DMS153 (cell line): ENCODE measurements at places on chromosomes 12 and 14.

DNA sequence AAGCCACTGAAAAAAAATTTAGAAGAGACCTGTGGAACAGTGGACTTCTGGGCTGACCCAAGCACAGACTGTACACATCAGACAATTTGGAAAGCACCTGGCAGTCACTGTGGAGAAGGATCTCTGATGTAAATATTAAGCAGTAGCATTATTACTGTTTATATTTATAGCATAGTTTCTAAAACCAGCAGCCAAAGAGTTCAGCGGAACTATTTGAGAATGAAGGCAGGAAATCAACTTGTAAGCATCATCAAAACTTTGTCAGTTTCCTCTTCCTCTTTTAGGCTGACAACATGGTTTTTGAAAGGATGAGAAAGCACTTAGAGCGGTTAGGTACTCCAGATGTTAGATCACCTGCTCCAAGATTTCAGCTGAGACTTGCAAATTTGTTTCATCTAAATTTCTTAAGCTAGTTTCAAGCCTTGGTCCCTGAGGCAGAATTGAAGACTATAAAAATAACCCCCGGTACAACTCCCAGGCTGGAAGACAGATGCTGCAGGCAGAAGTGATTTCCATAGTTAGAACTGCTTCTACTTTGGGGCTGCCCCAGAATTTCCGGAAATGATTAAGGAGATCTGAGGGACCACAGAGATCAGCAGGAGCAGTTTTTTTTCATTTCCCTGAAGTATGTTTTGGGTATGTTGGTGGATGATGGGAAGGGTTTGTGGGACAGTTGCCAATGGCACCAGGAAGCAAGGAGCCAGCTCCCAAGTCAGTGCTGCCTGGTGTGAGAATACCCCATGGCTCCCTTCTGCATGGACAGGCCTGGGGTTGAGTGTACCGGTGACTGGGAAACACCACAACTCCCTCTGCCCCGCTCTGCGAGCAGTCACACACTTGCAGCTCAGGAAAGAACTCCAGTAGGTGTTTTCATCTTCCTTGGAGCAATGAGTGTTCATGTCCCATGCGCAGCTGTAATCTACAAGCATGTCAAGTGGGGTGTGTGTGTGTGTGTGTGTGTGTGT is 354.5 kb downstream of the NUAK1 start:
- no peak for DNase-seq

DNA sequence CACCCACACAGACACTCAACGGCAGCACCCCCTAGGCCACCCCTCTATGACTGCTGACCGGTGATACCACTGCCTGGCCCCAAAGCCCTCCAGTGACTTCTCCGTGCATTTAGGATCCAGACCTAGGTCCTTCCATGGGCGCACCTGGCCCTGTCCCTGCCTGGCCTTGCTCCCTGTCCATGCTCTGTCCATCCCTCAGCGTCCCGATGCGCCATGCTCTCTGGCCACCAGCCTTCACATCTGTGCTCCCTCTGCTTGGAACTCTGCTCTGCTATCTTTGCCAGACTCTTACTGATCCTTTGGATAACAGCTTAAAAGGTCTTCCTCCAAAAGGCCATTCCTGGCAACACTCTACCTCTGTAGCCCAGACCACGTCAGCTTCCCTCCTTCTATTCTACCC is 25.4 kb upstream of the HDAC7 start:
- no peak for DNase-seq

- DNase-seq, result no peak
Measured at GRCh38 chr12:106506691-106507090, 76.1 kb upstream of the RFX4 start.

DNA sequence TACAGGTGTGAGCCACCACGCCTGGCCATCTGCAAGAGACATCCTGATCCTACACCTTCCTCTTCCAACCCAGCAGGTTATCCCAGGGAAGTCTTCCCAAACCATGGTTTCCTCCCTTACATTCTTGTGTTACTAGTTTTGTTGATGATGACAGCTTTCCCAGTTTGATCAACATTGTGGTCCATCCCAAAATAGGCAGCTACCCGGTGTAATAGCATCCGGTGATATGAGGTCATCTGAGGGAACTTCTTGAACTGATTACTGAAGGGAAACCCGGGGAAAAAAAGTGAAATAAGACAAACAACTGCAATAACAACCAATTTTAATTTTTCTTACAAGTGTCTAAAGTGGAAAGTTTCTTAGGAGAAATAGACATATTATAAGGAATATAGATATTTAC is 45.3 kb upstream of the STAC3 start:
- no peak for DNase-seq

GRCh38 chr12:53645165-53645564 is 19.0 kb upstream of the ATF7 start:
- no peak for DNase-seq

DNA sequence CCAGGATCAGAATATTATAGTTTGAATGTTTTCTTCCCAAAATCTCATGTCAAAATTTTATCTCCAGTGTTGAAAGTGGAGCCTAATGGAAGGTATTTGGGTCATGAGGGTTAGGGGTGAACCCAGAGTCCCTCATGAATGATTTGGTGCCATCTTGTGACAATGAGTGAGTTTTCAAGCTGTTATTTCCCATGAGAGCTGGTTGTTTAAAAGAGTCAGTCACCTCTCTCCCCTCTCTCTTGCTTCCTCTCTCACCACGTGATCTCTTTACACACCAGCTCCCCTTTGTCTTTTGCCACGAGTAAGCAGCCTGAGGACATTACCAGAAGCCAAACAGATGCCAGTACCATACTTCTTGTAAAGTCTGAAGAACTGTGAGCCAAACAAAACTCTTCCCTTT is 561.6 kb downstream of the RERGL start:
- no peak for DNase-seq

GRCh38 chr12:66708704-66709456 is 30.0 kb upstream of the GRIP1 start:
- DNase-seq, result no peak

- DNase-seq, result peak; percentile 10
Measured at GRCh38 chr12:55446326-55446725, 2.5 kb downstream of the OR6C2 start.

DNA sequence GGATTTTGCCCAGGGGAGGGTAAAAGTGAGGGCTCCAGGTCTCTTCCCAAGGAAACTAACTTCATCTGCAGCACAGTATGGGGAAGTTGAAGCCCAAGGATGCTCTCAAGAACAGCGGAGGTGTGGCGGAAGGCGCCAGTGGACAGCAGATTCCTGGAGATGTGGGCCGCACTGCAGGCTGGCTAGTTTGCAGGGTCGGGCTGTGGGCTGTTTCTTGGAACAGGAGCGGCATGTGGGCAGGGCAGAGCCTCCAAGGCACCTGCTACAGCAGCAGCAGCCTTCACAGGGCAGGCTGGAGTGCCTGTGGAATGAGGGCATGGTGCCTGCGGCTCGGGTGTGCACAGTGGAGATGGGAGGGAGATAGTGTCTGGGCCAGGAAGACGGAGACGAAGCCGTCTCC is 100.0 kb upstream of the SFSWAP start:
- DNase-seq, result no peak

DNA sequence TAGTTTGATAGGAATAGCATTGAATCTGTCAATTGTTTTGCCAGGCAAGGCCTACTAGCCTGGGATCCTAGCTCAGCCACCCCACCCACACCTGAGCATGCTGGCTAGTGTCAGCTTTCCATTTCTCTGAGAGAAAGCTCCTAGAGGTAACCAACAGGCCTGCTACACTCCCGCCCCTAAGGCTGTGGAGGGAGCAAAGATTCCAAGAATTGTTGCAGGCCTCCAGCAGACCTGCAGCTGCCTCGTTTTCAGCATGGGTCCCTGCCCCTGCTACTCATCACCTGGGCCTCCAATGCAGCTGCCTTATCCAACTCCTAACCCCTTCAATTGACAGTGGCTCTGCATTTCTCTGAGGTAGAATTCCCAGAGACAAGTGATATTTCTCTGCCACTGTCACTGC is 852.4 kb upstream of the MDGA2 start:
- DNase-seq, result no peak

DNA sequence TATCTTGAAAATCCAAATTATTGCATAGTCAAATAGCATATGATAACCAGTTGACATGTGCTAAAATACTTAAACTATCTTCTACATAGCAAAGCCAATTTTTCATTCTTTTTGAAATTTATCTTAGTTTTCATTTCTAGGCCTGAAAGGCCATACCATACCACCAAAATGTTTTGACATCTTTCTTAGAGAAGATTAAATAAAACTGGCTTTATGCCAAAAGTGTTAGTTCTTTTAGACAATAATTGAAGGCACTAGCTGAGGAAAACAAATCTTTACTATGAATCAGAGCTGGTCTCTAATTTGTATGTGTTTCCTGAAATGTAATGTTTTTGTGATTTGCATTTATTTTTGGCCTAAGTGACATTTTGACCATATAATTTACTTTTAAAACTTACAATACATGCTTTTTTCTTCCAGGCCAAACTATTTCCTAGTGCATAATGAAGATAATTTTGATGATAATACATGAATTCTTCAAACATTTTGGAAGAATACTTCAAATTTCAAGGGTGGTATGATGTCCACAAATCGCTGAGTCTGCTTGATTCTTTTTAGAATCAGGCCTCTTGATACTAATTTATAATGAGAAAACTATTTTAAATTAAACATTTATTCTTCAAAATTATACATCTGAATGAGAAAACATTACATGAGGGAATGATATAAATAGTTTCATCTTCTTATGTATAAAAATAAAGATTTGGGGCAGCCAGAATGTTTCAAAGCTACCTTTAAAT is 6.5 kb upstream of the KCNMB4 start:
- no peak for DNase-seq

GRCh38 chr12:124358572-124358971 is 63.7 kb downstream of the RFLNA start:
- no peak for DNase-seq

GRCh38 chr12:108338915-108339657 is at the start of gene CMKLR1:
TSS of gene CMKLR1 (minus strand) at chr12:108339311. CDS start at chr12:108293591, 45,720 bp downstream.
- no peak for DNase-seq

DNA sequence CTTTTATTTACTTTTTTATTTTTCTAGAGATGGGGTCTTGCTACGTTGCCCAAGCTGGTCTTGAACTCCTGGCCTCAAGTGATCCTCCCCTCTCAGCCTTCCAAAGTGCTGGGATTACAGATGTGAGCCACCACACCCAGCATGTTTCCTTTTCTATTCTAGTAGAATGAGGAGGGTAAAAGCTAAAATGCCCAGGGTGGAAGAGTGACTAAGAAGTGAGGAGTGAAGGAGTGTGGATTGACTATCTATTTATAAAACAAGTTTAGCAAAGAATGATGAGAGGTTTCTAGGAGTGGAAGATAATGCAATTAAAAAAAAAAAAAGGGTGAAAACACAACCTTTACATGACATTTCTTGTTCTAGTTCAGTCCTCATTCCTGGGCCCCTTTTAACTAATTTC is 29.8 kb upstream of the PKP2 start:
- no peak for DNase-seq

GRCh38 chr12:95718006-95718431 is 72.5 kb downstream of the NTN4 start:
- no peak for DNase-seq

DNA sequence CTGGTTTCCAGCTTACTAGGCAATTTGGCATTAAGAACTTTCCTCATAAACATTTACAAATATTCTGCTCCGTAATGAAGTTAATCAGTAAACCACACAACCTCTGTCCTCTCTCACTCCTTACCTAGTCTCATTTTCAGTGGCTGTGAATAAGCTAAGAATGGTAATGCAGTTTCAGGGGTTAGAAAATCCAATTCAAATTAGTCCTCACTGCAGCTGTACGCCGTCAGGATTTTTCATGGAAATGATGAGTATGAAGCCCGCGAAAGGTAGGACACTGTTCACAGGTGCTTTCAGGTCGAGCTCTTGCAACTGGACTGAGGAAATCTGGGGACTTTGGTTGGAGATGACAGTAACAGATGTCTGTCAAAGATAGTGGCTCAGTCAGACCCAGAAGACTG is 29.6 kb downstream of the NR1H4 start:
- DNase-seq, result no peak

GRCh38 chr14:50786751-50787464 is 44.1 kb downstream of the NIN start:
- no peak for DNase-seq

DNA sequence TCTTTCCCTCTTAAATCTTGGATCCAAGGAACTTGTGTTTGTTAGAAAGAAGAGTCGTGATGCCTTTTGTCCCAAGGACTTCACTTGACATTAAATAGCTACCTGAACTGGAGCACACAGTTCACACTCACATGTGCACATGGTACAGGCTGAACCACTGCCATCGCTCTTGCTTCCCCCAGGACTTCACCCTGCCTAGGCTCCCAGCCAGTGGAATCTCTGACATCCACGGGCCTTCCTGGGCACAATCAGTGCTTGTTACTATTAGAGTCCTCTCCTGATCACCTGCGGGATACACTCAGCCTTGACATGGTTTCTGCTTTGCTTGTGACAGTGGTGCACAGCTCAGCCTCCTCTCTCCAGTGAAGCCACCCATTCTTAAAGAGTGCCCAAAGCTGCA is 49.1 kb upstream of the KCNA5 start:
- DNase-seq, result no peak

GRCh38 chr14:20797164-20797563 is 5.5 kb downstream of the RNASE1 start:
- no peak for DNase-seq

- no peak for DNase-seq
Measured at GRCh38 chr12:131239384-131240094, 285.8 kb downstream of the ADGRD1 start.

DNA sequence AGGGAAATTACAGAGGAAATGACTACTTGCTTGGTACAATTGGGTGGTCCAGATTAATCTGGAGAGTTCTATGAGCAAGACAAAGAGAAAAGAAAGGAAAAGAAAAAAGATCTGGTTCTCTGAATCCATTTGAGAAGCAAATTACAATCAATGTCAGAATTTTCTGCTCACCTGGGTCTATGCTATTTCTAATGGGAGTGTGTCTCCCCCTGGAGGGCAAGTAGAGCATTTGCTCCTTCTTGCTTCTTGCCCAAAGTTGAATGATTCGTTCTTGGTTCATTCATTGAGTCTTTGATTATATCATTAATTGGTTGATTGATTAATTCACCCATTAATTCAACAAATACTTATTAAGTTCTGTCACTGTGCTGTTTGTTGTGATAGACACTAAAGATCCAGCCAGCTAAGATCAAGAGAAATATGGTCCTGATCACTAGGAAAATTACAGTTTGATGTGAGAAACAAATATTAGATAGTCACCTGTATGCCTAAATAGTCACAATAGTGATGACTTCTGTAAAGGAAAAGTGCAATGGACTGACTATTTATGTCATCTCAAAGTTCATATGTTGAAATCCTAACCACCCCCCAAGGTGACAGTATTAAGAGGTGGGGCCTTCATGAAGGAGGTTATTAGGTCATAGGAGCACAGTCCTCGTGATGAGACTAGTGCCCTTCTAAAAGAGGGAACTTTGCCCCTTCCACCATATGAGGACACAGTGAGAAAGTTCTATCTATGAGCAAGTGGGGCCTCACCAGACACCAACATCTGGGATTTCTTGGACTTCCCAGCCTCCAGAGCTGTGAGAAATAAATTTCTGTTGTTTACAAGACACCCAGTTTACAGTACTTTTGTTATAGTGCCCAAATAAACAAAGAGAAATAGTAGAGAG is 8.0 kb upstream of the ASB8 start:
- DNase-seq, result peak; percentile 35

DNA sequence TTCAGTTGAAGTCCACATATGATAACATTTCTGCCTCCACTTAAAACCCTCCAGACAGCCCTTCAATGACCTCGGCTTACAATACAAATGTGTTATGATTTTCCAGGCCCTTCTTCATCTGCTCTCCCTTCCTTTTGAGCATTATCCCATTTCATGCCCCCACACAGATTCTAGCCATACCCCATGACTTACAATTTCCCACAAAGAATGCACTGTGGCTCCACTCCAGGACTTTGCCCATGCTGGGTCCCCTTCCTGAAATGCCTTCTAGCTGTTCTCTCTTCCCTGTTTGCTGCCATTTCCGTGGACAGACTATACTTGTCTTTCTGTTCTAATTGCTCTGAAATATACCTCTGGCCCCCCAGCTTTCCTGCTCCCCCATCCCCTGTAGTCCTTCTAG is 963.2 kb downstream of the DIO2 start:
- no peak for DNase-seq
